ENCODE measurements at places on chromosomes 2 and 18.

DNA sequence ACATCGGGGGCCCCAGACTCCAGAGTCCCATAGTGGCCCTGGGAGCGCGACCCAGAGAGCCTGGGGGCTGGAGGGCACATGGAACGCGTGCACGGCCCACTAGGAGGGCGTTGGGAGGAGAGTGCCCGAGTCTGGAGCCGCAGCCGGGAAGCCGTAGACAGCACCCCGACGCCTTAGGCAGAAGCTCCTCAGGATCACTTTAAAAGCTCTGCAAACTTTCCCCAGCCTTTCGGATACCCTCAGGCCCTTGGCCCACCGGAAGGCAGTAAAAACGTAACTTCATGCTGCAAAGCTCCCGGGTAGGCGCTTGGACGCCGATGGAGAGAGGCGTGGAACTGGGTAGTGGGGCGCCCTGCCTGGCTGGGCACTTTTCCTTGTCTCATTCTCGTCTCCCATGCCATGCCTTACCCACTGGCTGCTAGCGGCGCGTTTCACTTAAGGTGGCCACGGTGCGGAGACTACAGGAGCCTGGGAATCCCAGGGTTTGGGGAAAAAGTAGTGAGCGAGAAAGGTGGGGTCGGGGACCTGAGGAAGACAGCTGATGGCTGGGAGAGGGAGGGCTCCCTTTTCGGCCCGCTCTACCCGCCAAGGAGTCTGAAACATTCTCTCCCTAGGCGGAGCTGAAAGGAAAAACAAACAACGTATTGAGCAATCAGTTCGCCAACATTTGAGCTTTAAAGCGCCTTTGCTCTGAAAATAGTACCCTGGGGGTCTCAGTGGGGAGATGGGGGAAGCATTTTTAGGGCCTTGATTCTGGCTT lies 141.8 kb downstream of the MEIS1 start:
- no peak for DNase-seq

- DNase-seq = peak; percentile 89
Observed at GRCh38 chr2:174788291-174788929, 24.1 kb upstream of the CHRNA1 start.

- DNase-seq = no peak
Observed at GRCh38 chr18:10661317-10661716, 135.5 kb downstream of the NAPG start.

DNA sequence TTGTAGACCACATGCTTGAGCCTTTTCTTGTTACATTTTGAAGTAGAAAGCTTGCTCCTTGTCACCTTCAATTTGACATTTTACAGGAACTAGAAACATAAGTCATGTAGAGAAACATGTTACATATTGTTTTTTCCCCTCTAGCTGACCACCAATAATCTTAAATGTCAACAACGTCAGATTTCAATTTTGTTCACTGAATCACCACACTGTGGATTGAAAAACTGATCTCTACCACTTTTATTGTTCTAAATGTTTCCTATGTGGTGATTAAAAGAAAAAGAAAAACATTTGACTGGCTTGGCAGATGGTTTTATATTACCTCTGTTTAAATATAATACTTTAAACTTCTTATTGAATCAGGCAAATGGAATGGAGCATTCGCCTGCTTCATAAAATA lies 87.7 kb downstream of the DSEL start:
- no peak for DNase-seq

- no peak for DNase-seq
Observed at GRCh38 chr2:165176780-165177179, 27.1 kb downstream of the SCN3A start.

- peak; percentile 10 for DNase-seq
Observed at GRCh38 chr2:67215214-67216055, 181.7 kb upstream of the ETAA1 start.

DNA sequence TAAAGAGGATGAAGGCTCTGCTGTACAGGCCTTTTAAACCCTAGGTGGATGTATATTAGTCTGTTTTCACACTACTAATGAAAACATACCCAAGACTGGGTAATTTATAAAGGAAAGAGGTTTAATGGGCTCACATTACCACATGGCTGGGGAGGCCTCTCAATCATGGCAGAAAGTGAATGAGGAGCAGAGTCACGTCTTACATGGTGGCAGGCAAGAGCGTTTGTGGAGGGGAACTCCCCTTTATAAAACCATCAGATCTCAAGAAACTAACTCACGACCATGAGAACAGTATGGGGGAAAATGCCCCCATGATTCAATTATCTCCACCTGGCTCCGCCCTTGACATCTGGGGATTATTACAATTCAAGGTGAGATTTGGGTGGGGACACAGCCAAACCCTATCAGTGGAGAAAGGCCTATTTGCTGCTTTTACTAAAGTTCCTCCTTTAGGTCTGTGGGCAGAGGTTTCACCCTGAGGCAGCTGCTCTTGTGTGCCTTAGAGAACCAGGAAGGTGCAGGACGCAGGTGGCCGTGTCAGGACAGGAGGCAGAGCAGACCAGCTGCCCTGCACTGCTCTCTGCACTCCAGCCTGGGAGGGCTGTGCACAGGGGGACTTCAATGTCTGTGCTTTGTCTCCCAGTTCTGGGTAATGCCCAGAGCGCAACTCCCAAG lies 178.8 kb upstream of the HDAC4 start:
- DNase-seq = no peak

DNA sequence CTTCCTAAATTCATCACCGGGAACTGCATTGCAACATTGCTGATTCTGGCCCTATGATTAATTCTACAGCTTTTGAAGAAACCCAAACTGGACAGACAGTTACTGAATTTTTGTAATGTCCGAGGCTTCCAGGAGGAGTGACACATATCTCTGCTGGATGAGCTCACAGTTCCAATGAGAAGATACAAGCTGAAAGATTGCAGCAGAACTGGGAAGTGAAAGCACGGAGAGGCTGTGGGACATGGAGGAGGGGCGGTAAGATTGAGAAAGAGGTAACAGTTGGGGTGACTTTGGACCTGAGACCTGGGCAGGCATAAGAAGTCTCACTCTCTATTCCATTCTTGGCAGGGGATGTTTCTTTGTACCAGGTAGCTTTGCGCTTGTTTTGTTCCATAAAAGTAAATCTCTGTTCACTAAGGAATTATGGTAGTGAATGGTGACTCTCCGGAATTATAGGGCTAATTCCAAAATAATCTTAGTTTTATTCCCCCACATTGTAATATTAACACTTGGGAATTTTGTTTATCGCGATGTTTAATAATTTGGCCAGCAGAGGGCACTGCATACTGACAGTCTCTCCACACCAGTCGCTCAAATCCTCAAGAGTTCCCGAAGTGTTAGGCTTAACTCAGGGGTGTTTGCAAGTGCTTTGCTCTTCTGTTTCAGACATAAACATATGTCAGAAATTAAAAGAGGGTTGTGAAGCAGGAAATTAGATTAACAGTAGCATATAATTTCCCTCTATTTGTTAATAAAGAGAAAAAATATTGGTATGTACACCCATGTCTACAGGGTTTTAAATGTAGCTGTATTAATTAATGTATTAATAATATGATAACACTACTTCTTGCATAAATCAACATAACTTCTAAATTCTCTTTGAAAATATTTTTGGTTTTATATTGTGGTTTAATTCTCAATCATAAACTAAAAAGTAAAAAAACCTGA lies 201.4 kb downstream of the SOCS6 start:
- no peak for DNase-seq

DNA sequence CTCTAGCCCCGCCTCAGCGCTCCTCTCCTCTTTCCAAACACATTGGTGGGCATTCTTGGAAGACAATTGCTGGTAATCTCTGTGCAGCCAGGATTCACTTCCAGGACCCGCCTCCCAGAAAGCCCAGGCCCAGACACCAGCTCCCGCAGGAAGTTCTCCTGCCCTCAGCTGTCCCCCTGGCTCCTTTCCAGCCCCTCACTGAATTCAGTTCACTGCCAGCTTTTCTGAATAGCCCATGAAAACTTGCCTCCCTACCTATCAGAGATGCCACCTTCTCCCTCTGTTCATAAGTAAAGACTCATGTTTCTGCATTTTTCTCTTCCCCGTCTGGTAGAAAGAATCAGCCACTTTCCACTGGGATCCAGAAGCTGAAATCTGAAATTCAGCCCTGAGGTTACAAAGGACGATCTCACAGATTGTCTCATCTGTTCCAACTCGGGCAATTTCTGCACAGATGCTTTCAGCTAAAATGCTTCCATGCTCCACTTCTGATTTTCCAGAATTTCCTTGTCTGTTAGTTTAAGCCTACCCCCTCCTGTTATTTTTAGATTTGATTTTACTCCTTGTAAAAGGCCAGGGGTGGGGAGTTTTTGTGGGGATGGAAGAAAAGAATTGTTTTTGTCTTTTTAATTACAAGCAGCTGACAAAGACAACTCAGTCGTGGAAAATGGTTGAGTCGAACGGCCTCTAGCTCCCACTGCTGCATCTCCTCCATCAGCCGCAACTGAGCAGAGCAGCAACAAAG lies 98.1 kb downstream of the SP3 start:
- DNase-seq = no peak

DNA sequence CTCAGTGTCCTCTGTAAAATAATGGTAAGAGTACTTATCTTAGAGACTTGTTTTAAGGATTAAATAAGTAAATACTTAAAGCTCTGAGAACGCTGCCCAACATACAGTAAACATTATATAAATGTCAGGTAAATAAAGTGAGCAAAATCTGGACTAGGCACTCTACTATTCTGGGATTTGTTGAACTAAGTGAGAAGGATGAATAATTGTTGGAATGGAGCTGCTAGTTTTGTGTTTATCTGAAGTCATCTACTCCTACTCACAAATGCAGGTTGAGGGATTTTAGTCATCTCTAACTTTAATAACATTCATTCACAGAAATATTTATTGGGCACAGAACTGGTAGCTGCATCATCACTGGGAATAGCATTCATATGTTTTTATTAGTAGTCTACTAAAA lies 103.4 kb downstream of the MEIS1 start:
- no peak for DNase-seq

GRCh38 chr2:102438578-102438977 lies 15.6 kb downstream of the IL18RAP start:
- no peak for DNase-seq

DNA sequence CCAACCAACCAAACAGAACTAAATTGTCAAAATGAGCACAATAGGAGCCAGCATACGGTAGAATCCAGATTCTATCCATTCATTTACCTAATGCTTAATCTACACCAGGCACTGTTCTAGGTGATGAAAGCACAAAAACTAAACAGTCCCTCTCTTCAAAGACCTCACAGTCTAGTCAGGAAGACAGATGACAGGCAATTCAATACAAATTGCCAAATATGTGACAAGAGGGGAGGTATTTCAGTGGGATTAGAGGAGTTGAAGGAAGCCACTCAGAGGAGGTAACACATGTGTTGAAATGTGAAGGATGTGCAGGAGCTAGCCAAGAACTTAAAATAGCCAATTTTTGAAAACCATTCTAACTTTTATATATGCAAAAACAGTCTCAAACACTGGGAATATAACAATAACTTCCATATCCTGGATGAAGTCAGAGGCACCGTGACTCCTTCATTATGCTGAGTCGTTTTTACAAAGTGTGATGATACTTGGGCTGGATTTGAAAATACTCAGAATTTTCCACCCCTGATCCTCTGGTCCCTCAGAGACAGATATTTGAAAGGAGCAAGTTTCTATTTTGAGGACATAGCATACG lies 204.9 kb downstream of the PID1 start:
- no peak for DNase-seq

DNA sequence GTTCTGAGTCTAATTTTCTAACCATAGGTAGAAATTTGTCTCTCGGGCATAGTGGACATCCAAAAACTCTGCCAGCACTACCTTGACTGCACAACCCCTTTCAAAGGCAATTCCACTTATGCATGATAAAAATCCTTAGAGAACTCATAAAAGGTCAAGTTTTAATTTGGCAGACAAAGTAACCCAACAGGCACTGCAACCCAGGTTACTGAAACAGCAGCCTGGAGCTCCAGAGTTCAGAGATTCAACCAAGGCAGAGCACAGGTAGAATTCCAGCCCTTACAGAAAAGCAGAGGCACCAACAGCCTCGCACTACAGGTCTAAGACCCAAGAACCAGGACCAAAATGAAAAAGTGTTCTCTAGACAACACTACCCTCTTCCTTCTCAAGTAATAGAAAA lies 1.8 kb downstream of the DTNB start:
- no peak for DNase-seq

- DNase-seq = no peak
Observed at GRCh38 chr2:201781557-201782051, 871 bp upstream of the ALS2 start.

DNA sequence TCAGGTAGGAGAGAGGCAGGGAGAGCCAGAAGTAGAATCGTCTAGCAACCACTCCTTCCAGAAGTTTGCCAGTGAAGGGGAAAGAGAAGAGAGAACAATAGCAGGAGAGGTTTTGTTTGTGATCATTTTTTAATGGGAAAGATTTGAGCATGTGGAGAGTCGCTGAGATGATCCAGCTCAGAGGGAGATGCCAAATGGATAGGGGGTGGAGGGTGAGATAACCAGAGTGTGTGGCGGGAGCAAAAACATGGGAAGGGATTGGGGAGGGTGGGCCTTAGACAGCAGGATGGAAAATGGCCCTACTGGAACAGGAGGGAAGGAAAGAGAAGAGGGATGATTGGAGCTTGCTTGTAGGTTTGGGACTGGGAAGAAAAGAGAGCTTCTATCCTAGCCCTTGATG lies 269.8 kb downstream of the GLI2 start:
- peak; percentile 28 for DNase-seq

DNA sequence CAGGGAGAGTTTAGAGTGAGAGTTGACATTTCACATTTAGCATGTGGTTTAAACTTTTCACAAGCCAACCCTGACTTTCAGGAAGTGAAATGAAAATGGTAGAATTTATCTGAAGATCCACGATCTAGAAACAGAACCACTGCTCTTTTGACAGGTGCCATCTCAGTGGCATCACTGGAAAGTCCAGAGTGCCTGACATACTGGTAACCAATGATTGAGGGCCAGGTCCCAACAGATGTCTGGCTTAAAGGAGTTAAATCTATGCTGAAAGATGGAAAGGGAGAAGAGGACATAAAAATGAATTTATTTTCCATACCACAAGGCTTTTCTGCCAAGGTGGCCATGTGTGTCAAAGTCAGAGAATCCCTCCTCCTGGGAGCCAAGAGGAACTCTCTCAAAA lies 2.7 kb downstream of the IL36G start:
- no peak for DNase-seq

DNA sequence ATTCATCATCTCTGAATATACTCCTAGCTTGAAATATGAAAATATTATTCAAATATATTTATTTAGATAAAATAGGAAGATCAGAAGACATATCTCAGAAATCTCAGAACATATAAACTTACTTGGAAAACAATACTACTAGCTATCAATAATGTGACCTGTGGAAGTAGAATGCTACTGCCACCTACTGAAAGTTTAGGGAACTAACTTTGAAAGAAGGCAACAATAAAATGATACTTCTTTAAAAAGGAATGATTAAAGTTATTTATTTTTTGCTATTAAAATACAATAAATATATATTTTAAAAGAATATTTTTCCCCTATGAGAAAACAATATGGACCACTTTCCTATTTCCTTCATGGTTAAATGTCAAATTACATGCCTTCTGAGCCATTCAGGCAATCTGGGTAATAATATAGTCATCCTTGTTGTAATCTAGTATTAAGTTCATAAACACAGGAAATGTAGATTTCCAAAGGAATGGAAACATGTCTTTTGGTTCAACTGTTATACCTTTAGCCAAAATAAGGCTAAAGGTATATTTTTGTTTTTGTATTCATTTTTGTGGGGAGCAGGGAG lies 26.0 kb downstream of the ACADL start:
- DNase-seq = no peak

- DNase-seq = no peak
Observed at GRCh38 chr2:107932488-107932887, 53.8 kb upstream of the SLC5A7 start.

All from SJSA1 (cell line).